ENCODE measurements at places on chromosomes 11 and 22.

- peak; percentile 55 for DNase-seq
These were observed 27.9 kb upstream of the OAF start for GRCh38 chr11:120182790-120183491.

DNA sequence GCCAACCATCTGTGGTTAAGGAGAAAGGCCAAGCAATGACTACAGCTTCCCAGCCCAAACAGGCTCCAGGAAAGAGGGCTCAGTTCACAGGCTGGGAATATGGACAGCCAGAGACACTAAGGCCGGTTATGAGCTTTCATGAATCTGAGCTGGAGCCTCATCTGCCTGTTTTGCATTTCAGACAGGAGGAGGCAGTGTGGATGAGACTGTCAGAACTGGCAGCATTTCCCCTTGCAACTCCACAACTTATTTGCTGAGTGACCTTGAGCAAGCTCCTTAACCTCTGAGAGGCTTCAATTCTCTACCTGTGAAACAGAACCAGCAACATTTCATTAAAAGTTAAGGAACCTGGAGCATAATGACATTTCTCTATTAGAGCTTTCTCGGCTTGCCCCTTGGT lies 264.0 kb downstream of the ETS1 start:
- DNase-seq = peak; percentile 9

DNA sequence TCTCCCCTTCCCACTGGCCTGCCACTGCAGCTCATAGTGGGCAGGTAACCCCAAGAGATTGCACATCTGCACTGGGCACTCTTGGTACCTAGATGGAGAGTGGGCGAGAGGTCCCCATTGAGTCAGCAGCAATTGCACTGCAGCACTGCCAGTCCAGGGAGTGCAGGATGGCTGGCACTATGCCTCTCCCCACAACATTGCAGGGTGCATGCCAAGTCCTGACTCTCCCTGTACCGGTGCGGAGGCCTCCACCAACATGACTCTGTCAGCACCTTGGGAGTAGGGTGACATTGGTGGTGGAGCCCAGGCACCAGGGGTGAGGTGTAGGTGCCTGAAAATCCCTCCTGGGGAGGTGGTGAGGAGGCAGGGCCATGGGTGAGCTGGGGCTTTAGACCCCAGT lies 82.2 kb downstream of the TRAF6 start:
- DNase-seq = no peak

- peak; percentile 84 for DNase-seq
These were observed 20.8 kb downstream of the DGCR6L start for GRCh38 chr22:20298803-20299745.

DNA sequence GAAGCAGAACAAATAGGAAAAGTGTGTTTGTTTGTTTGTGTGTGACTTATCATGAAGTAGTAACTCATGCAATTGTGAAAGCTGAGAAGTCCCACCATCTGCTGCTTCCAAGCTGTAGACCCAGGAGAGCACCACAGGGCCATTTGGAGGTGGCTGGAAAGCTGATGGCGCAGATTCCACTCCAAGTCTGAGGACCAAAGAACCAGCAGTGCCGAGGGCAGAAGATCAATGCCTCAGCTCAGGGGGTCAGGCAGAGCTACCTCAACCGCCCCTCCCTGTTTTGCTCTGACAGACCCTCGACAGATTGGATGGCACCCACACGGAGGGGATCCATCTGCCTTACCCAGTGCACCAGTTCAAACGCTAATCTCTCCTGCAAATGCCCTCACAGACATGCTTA lies 896.2 kb downstream of the BRD1 start:
- no peak for DNase-seq

DNA sequence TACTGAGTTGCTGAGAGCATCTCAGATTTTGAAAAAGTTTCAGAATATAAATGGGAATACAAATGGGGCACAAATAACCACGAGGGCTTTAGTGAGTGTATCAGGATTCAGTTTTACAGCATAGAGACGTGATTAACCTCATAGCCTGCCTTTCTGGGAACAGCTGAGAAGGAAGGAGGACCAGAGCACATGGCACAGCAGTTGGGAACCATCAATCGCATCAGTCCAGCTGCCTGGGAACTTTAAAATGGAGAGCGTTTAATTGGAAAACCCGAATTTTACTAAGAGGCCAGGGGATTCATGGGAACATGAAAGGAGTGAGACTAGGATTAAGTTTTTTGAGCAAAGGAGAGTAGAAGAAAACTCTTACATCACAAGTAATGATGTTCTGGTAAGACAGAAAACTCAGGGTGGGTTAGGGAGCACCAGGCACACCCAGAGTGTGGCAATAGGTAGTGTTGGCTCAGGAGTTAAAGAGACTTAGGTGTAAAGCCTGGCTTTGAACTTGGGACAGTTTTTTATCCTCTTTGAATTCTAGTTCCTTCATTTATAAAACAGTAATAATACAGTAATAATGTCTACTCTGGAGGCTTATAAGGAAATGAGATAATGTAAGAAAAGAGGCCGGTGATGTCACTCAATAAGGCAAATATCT lies 40.2 kb downstream of the FZD4 start:
- no peak for DNase-seq

DNA sequence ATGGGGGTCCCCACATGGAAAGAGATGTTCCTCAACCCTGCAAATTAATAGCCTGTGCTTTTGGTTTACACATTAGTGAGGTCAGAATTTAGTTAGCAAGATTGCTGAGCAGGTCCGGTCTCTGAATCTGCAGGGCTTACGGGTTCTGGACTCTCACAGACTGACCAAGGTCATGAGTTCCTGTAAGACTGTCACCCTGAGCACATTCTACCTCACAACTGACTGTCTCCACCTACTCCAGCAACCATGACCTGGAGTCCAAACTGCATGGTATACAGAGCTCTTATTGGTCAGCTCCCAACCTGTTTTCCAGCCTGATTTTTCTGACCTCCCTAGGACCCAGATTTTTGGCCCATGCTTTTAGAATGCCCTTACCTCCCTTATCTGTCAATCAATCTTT lies 28.2 kb downstream of the DKK3 start:
- no peak for DNase-seq

DNA sequence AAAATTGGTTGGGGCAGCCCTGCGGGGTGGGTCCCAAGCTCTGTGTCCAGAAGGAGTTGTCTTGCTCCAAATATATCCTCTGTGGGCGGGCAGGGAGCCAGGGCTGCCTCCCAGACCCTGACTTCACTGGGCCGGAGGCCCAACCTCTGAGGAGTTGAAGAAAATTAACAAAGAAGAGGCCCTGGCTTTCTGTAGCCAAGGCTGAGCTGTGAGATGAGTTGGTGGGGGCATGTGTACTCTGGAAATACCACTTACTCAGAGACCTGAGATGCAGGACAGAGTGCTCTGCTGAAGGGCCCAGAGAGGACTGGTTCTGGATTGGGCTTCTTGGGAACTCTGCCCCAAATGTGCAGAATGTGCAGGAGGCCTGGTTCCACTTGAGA lies 96.3 kb downstream of the SWAP70 start:
- DNase-seq = no peak

GRCh38 chr11:60925868-60926267 lies 1.6 kb downstream of the TMEM132A start:
- DNase-seq = no peak
